ENCODE measurements at places on chromosomes 16 and 17. TPM values are rescaled to one million over a fixed set of nuclear protein-coding genes. Genes with fewer than 3 reads are reported as not detected.

ZSCAN10 gene
- not detected for total RNA-seq

C17orf78 gene
- not detected for total RNA-seq

SP2 gene
- 3.1 TPM for total RNA-seq

SPNS2 gene
- 1.6 TPM for total RNA-seq

DNAAF8 gene
- total RNA-seq = not detected

FAHD1 gene
- total RNA-seq = 70.2 TPM
